ENCODE measurements at places on chromosomes 1 and 21.

GRCh38 chr1:216765346-216766300 is 42.4 kb upstream of the ESRRG start:
- DNase-seq, result no peak

DNA sequence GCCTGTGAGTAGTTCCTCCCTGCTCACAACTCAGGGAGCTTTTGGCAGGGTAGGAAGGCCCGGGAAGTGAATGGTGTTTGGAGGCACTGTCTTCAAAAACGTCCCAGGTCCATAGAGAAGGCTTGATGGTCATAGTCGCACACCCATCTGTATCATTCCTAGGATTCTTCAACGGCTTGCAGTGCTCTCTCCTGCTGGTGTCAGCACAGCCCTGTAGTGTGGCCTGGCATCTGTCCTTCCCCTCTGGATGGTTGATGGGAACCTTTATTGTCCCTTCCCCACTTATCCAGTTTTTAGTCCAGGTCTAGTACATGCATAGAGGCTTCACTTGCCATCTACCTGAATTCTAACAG is 142.8 kb upstream of the HOOK1 start:
- no peak for DNase-seq

DNA sequence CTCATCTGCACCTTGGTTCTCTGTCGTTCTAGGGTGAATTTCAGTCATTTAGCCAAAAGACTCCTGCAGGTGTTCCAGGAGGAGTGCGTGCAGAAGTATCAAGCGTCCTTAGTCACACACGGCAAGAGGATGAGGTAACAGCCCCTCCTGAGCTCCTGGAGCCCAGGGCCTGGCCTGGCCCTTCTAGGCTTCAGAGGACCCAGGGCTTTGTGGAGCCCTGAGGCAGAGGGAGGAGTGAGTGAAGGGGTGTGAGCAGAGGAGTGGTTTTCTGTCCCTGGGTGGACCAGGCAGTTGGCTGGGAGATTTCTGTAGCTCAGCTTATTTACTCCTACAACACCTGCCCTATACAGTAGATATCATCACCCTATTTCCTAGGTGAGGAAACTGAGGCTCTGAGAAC is 15.7 kb upstream of the RASSF5 start:
- no peak for DNase-seq

GRCh38 chr21:16583556-16583955 is 853.8 kb downstream of the USP25 start:
- DNase-seq, result no peak

- DNase-seq, result peak; percentile 30
Measured at GRCh38 chr1:29756085-29756484, 519.8 kb downstream of the PTPRU start.

- no peak for DNase-seq
Measured at GRCh38 chr1:95146637-95147036, 29.5 kb downstream of the TLCD4 start.

GRCh38 chr1:21534674-21535378 is 25.6 kb downstream of the ALPL start:
- peak; percentile 1 for DNase-seq

Data from NCI-H524 treated with DMSO at 0.1 percent for 48 hours (cell line).